ENCODE measurements at places on chromosomes 5 and 9. TPM values are rescaled to one million over a fixed set of nuclear protein-coding genes. Genes with fewer than 3 reads are reported as not detected.

RC3H2 gene
- 70.6 TPM for total RNA-seq

DNA sequence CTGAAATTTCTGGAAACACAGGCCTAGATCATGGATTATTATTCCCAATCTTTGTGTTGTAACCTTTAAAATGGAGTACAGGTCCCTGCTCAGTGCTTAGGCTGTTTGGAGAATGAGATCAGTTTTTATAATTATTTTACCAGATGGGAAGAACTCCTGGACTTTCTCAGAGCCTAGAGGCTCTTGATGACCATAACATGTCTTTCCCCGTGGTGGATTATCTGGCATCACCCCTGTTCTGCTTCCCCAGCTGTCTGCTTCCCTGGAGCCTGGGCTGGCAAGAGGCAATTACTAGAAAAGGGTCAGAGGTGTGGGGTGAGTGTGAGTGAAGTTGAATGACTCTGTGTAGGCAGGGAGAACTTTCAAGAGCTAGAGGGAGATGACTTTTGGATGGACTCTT lies 143.0 kb downstream of the CARTPT start:
- no peaks in the 10 kb centered on the region for H3K36me3 ChIP-seq
- no peak for DNase-seq
- H3K4me1 ChIP-seq = no peaks in the 10 kb centered on the region
- H3K4me3 ChIP-seq = no peak overlapping the region
- H3K27me3 ChIP-seq = no peaks in the 10 kb centered on the region
- H3K27ac ChIP-seq = no peak overlapping the region

ZNF658 gene
- 5.1 TPM for total RNA-seq

MAT2B gene
- total RNA-seq = 43.8 TPM

GRCh38 chr5:80128141-80128540 lies 93.0 kb downstream of the THBS4 start:
- peaks cover 10% of the 10 kb centered on the region for H3K4me1 ChIP-seq
- DNase-seq = no peak
- H3K36me3 ChIP-seq = no peaks in the 10 kb centered on the region
- H3K27ac ChIP-seq = no peak overlapping the region
- H3K27me3 ChIP-seq = no peaks in the 10 kb centered on the region
- H3K4me3 ChIP-seq = no peak overlapping the region

ZFR gene
- total RNA-seq = 112 TPM

GRCh38 chr9:87223392-87224246 lies 274.0 kb upstream of the DAPK1 start:
- H3K4me3 ChIP-seq = no peak overlapping the region
- no peaks in the 10 kb centered on the region for H3K4me1 ChIP-seq
- no peaks in the 10 kb centered on the region for H3K36me3 ChIP-seq

DNA sequence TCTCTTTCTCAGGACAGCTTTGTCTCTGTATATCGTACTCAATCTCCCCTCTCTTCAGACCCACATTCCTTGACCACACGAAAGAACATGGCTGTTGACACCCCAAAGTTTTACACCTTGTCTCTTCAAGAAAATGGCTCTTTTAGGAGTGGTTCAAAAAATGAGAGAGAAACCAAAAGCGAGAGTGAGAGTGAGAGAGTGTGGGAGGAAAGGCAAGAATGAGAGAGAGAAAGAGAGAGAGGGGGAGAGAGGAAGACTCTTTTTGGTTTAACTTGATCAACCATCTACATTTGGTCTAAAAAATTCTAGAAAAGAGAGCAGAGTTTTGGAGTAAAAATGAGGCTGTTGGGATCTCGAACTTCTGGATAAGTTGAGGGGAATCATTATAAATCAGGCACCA lies 581.8 kb upstream of the WWC1 start:
- no peak overlapping the region for H3K4me3 ChIP-seq
- no peaks in the 10 kb centered on the region for H3K4me1 ChIP-seq
- DNase-seq = no peak
- H3K36me3 ChIP-seq = no peaks in the 10 kb centered on the region
- no peak overlapping the region for H3K27ac ChIP-seq
- H3K27me3 ChIP-seq = no peaks in the 10 kb centered on the region

GRCh38 chr5:31688515-31689092 lies 49.7 kb downstream of the PDZD2 start:
- H3K27ac ChIP-seq = no peak overlapping the region
- no peaks in the 10 kb centered on the region for H3K27me3 ChIP-seq

- H3K4me3 ChIP-seq = no peak overlapping the region
- DNase-seq = no peak
- H3K36me3 ChIP-seq = no peaks in the 10 kb centered on the region
- H3K27me3 ChIP-seq = no peaks in the 10 kb centered on the region
These were observed 26.1 kb downstream of the SMIM32 start for GRCh38 chr5:136166909-136167308.

GRCh38 chr5:36017622-36018021 lies 26.4 kb upstream of the UGT3A1 start:
- H3K4me1 ChIP-seq = no peaks in the 10 kb centered on the region
- H3K36me3 ChIP-seq = no peaks in the 10 kb centered on the region
- no peaks in the 10 kb centered on the region for H3K27me3 ChIP-seq
- no peak overlapping the region for H3K27ac ChIP-seq
- no peak overlapping the region for H3K4me3 ChIP-seq
- DNase-seq = no peak

GRCh38 chr9:128636024-128636390 lies 20.6 kb downstream of the DYNC2I2 start:
- H3K36me3 ChIP-seq = no peaks in the 10 kb centered on the region
- H3K27ac ChIP-seq = peak overlapping the region; percentile 80
- peaks cover 13% of the 10 kb centered on the region for H3K4me1 ChIP-seq
- peak; percentile 43 for DNase-seq
- no peaks in the 10 kb centered on the region for H3K27me3 ChIP-seq

GRCh38 chr5:28403846-28404245 lies 1365.5 kb upstream of the CDH9 start:
- H3K27ac ChIP-seq = no peak overlapping the region
- H3K4me1 ChIP-seq = no peaks in the 10 kb centered on the region
- no peak for DNase-seq
- H3K27me3 ChIP-seq = no peaks in the 10 kb centered on the region
- no peak overlapping the region for H3K4me3 ChIP-seq
